Ecto neural progenitor cell (in vitro differentiated cells): ENCODE measurements at places on chromosomes 12 and 14.

DNA sequence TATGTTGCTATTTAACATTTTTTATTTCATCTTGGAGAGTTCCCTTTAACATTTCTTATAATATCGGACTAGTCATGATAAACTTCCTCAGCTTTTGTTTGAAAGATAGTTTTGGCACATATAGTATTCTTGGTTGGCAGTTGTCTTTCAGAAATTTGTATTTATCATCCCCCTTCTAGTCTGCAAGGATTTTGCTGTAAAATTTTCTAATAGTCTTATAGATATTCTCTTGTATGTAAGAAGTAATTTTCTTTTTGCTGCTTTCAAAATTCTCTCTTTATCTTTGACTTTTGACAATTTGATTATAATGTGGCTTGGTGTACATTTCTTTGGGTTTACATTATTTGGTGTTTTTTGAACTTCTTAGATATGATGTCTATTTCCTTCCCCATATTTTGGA lies 116.0 kb upstream of the AVPR1A start:
- DNase-seq = no peak

GRCh38 chr14:22939684-22940083 lies 10.5 kb upstream of the PRMT5 start:
- no peak for DNase-seq

DNA sequence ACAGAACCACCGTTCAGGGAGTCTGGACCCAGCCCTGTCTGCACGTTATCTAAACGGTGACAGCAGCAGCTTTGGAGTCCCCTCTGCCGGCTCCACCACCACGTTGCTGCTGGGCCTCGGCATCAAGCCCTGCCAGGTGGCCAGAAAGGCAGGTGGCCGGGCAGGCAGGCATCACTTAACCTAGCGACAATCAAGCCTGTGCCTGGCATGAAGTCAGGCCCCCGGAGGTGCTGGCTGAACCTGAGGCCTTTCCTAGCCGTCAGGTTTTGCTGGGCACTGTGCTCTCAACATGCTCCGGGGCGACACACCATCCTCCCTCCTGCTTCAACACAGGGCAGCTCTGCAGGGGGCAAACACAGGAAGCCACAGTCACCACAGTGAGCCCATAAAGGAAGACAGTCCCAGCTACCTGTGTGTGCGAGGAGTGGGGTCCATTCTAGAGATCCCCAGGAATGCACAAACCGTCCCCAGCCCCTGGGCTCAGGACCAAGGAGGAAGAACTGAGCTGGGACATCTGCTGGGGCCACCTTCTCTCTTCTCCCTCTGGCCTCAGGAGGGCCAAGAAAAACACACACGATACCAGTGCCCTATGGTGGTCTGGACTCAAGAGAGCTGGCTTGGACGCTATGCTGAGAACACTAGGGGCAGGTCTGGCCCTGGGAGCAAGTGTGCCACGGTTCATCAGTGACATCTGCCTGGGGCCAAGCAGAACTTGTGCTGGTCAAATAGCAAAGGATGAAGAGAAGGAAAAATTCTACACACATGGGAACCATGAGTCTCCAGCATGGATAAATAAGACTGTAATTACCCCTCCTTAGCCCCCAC lies 44.7 kb downstream of the CCDC88C start:
- no peak for DNase-seq

DNA sequence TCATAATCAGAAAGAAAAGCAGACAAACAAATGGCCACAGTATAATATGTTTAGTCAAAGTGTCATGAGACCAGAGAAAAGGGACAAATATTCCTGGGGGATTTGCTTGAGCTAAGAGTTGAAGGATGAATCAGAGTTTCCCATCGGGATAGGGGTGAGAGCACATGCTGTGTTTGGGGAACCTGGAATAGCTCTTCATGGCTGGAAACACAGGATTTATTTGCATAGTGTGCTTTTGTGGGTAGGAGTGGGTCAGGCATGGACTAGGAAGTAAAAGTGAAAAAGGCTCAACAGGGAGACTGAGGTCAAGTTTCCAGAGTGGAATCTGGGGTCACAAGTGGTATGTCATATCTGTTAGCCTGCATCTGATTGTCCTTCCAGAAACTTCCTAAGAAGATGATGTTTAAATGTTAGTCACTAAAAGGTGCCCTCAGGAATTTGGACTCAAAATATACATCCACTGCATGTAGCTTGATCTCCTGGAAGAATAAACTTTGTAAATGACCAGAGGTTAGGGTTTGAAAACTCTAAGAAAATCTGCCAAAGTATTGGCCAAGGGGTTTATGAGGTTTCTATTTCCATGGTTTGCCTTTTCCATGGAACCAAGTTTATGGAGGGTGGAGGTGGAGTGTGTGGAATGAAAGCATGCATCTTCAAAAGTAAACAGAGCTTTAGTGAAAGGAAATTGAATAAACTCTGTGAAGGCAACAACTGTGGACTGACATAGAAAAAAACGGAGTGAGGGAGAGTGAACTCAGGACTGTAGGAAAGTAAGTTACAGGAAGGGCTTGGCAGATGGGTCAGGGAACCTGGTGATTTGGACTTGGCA lies 344.6 kb downstream of the C12orf75 start:
- DNase-seq = no peak

DNA sequence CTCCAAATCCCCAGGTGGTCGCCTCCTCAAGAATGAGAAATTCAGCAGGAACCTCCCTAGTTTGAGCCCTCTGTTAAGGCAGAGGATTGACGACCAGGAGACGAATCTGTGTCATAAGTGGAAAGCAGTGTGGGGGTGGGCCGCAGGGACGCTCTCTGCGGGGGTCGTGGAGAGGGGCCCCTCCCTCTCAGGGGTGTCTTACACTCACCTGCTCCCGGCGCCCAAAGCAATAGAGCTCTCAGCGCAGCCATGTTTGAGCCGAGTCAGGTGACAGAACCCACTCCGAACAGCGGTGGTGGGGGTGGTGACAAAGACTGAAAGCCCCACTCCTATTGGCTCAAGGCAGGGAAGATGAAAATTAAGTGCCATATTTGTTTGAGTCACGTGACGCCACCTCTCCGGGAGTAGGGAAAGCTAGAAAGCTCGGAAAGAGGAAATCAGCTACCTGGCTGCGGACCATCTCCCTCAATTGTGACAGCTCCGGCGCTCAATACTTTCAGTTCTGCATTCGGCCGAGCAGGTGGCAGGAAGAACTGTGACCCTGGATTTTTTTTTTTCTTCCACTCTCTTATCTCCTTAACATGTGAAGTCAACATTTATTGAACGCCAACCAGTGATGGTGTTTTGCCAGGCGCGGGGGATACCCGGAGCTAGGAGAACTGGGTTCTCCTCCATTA lies at the start of gene ZFYVE26:
ZFYVE26 (minus strand) TSS at position 265 of the 677 bp plus-strand sequence. CDS start 627 bp downstream, outside the sequence.
- peak; percentile 93 for DNase-seq

DNA sequence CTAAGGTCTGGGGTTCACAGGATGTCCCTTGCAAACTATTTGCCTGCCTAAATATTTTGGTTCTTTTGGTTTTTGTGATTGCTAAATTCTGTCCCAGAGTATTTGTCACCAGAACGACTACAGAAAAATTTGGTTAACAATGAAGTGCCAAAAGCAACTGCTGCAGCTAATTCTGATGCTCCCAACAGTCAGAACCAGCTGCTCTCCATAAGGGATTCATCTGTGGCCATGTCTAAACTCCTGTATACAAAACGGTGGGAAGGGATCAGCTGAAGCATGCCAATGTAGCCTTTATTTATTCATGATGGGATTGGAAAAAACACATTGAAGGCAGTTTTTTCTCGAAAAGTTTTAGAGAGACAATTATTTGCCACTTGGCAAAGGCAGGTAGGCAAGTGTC lies 29.3 kb upstream of the PELI2 start:
- DNase-seq = no peak

- DNase-seq = no peak
Observed at GRCh38 chr12:117363953-117364486, 2.6 kb upstream of the NOS1 start.

GRCh38 chr12:88870000-88870737 lies 289.9 kb upstream of the KITLG start:
- DNase-seq = no peak

GRCh38 chr12:126582231-126582630 lies 1517.0 kb downstream of the AACS start:
- no peak for DNase-seq

DNA sequence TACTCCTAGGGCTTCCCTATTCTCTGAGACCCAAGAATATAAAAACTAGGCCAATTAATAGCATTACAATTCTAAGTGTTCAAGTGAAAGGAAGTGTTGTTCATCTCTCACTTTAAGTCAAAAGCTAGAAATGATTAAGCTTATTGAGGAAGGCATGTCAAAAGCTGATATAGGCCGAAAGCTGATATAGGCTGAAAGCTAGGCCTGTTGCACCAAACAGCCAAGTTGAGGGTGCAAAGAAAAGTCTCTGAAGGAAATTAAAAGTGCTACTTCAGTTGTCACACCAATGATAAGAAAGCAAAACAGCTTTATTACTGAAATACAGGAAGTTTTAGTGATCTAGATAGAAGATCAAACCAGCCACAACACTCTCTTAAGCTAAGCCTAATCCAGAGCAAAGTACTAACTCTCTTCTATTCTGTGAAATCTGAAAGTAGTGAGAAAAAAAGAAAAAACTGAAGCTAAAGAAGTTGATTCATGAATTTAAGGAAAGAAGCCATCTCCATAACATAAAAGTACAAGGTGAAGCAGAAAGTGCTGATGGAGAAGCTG lies 68.9 kb downstream of the SLC6A15 start:
- no peak for DNase-seq

GRCh38 chr14:51357250-51357649 lies 117.2 kb downstream of the TMX1 start:
- DNase-seq = no peak

GRCh38 chr14:102418169-102418852 lies 55.6 kb downstream of the TECPR2 start:
- DNase-seq = no peak

DNA sequence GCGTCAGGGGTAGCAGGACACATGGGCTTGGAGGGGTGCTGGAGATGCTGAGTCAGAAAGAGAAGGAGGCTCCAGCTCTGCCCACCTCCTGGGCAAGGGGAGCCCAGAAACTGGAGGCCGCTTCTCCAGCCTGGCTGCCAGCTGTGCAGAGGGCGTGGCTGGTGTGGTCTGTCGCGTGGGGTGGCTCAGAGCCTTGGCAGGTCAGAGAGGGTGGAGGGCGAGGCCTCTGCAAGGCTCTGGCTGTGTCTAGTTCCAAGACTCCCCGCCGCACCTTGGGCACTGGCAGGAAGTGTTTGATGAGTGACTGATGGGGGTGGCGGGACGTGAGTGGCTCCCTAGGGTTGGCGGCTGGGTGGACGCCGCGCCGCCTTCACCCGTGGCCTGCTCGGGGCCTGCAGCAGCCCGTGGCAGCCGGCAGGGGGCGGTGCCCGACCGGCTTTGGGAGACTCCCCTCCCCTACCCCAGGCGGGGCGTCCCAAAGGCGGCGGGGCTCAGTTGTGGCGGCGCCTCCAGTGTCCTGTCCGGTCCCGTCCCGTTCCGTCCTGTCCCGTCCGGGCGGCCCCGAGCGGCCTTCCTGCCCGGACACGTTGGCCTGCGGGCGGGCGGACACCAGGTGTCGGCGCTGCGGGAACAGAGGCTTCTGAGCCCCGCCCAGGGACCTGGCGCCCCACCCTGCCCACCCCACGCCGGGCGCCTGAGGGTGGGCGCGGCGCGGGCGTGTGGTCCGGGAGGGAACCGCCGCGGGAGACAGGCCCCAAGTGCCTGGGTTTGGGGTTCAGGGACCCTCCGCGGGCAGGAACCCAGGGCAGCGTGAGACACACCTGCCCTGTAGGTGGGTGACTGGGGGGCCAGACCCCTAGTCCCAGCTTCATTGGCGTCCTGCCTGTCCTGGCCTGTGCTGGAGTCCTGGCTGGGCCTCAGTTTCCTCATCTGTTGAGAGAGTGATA lies 39.7 kb downstream of the KRT80 start:
- DNase-seq = peak; percentile 93

DNA sequence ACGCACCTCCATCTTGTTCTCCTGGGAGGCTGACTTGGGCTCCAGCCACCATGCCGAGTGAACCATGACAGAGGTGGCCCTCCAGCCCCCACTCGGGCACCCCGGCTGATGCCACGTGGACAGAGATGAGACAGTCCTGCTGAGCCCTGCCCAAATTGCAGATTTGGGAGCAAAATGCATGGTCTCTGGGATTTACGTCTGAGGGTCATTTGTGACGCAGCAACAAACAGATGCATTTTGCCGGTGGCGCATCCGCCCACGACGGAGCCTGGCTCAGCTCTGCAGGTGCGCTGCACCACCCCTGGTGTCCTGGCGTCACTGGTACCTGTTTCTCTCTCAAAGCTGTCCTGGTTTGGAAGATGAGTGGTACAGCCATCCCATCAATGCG lies 31.1 kb upstream of the INF2 start:
- DNase-seq = no peak

DNA sequence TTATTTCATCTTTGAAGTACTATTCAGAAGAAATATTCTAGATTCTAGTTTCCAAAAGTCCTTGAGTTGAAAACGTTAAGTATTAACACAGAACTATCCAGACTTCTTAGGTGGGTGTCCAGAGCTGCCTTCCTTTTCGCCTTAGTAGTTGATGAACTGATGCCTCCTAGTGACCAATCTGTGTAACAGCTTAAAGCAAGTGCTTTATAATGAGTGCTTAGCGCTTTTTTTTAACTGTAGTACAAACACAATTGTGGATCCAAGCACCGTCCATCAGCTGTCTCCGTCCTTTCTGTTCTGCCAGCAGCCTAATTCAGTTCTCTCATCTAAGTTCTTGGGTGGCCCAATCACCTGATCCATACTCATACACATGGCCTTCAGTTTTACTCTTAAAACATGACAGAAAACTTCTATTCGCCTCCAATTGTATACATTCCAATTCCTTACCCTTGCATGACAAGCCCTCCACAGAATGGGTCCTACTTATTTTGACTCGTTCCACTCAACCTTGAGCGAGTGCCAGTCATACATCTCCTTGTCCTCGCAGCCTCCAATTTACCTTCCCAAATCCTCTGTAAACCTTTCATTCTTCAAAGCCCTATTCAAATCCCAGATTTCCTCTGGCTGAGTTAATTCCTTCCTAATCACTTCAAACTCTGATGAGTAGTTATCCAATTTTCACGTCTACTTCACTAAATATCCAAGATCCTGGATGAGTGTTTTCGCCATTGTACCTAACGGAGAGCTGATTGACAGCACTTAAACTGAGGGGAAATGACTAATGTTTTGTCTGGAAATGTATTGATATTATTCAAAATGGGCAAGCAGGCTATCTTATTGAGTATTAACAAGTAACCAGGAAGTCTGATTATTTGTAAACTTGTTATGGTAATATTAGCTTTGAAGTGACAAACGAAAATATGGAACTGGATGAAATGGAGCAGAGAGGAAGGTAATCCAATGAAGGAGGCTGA lies 5.8 kb upstream of the PHLDA1 start:
- no peak for DNase-seq

GRCh38 chr14:67240168-67240932 lies 885 bp upstream of the PALS1 start:
- peak; percentile 59 for DNase-seq

DNA sequence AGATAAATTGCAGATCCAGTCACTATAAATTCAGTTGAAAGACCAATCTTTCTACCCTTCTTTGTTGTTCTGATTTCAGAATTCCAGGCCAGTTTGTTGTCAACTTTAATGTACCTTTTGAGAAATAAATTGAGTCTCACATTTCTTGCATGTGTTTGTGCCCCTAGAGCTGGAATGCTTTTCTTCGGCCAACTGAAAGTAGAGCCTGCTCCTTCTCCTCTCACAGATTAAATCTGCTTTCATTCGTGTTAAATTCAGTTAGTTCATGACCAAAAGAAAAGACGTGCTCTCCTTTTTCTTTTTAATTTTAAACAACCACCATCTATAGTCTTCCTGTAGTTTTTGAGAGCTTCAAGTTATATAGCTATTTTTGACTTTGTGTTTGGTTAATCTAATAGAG lies 22.9 kb downstream of the SOCS2 start:
- no peak for DNase-seq
